ENCODE measurements at places on chromosomes 16 and 17.

GRCh38 chr16:85306071-85306792 is 194.0 kb upstream of the CIBAR2 start:
- DNase-seq: peak; percentile 35

- no peak for DNase-seq
Measured at GRCh38 chr17:82753201-82753464, 1.3 kb downstream of the TBCD start.

GRCh38 chr17:601244-601925 is 113.3 kb downstream of the VPS53 start:
- DNase-seq: no peak

GRCh38 chr16:81967358-81967757 is 43.9 kb downstream of the SDR42E1 start:
- DNase-seq: no peak

DNA sequence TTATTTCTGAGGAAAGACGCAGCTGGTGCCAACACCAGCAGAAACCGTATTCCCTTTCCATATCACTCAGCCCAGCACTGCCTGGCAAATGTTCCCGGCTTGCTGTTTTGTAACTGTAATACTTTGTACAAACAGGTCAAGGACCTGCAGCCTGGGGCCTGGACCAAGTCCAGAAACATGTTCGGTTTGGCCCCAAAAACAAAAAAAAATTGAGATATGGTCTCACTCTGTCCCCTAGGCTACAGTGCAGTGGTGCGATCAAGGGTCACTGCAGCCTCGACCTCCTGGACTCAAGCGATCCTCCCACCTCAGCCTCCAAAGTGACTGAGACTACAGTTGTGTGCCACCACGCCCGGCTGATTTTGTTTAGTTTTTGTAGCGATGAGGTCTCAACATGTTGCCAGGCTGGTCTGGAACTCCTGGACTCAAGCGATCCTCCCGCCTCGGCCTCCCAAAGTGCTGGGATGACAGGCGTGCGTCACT is 1.2 kb downstream of the HAGH start:
- DNase-seq: no peak

DNA sequence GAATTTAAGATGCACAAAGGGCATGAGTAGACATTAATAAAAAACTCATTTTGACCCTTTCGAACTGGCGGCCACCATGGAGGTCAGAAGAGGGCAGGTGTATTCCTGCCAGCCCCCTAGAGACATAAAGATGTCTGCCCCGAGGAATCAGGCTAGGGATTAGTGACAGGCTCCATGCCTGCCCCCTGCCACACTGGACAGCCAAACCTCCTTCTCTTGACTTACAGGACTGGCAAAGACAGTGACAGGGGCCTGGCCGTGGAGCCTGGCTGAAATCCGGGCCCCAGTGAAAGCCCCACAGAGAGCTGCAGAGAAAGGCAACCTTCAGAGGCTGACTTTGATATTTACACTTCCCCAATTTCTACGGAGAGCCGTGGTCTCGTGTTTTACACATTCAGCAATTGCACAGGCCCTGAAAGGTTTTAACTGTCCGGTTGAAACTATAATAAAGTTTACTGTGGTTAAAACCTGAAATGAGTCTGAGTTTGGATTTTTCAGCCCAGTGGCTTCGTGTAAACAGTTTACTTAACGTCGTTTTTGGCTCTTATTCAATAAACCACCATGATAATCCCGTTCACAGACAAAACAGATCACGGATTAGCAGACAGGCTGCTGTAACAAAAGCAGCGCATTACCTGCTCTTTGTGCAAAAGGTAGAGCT is 243.9 kb upstream of the MYOCD start:
- DNase-seq: no peak

GRCh38 chr17:37614823-37615222 is 5.6 kb upstream of the SYNRG start:
- no peak for DNase-seq
